ENCODE measurements at places on chromosomes 3 and 15.

GRCh38 chr15:64019764-64020163 is 26.5 kb downstream of the DAPK2 start:
- H3K36me3 ChIP-seq, result peaks cover 19% of the 10 kb centered on the region
- H3K27me3 ChIP-seq, result no peaks in the 10 kb centered on the region
- no peak overlapping the region for H3K27ac ChIP-seq
- no peak for DNase-seq

DNA sequence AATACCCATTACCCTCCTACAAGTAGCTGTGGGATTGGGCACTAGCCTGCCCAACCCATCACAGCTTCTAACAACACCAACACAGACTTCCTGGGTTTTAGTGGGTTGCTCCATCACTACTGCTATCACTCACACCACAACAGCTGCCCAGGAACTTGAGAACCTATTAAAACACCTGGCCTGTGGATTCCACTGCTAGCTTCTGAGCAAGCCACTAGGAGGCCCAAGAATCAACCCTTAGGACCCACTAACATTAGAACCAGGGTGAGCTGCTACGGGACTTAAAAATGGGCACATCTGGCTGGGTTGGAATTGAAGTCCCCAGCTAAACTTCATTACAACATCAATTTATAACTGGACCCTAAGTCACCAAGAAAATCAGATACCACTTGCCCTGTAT is 113.2 kb upstream of the TP63 start:
- H3K4me3 ChIP-seq, result no peak overlapping the region
- no peaks in the 10 kb centered on the region for H3K27me3 ChIP-seq
- no peaks in the 10 kb centered on the region for H3K4me1 ChIP-seq
- DNase-seq, result no peak
- peaks cover 4% of the 10 kb centered on the region for H3K36me3 ChIP-seq
- no peak overlapping the region for H3K27ac ChIP-seq

DNA sequence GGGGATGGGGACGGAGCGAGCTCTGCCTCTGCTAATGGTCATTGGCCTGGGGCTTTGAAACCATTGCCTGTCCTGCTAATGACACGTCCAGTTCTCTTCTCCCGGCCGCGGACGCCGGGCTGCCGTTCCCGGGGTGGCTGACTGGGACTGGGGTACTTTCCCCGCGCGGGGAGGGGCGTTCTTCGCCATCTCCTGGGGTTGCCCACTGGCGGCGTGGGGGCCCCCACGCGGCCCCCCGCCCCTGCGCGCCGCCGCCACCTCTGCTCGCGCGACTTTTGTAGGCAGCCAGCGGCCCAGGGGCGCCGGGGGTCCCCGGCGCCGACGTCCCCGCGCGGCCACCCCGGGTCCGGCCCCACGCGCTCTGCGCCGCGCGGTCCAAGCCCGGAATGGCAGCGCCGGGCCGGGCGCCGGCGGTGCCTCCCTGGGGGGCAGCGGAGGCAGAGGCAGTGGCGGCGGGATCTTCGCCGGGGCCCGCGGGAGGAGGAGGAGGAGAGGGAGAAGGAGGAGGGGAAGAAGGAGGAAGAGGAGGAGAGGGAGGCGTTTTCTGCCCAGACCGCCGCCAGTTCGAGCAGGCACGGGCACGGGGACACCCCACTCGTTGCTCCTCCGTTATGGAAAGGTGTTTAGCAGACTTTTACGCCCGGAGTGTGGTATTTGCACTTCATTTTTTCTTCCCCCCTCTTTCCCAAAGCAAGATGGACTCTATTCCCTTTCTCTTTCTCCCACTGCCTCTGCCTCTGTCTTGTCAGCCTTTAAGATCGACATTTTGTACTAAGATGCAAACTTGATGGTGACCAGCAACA is 2.3 kb downstream of the BBX start:
- peaks cover 40% of the 10 kb centered on the region for H3K4me1 ChIP-seq
- DNase-seq, result peak; percentile 51
- peak overlapping the region; percentile 100 for H3K4me3 ChIP-seq
- no peaks in the 10 kb centered on the region for H3K36me3 ChIP-seq

- no peaks in the 10 kb centered on the region for H3K4me1 ChIP-seq
- H3K36me3 ChIP-seq, result no peaks in the 10 kb centered on the region
- no peak overlapping the region for H3K27ac ChIP-seq
- H3K27me3 ChIP-seq, result peaks cover 8% of the 10 kb centered on the region
- no peak for DNase-seq
Observed at GRCh38 chr3:44238889-44239288, 2.8 kb upstream of the TOPAZ1 start.

DNA sequence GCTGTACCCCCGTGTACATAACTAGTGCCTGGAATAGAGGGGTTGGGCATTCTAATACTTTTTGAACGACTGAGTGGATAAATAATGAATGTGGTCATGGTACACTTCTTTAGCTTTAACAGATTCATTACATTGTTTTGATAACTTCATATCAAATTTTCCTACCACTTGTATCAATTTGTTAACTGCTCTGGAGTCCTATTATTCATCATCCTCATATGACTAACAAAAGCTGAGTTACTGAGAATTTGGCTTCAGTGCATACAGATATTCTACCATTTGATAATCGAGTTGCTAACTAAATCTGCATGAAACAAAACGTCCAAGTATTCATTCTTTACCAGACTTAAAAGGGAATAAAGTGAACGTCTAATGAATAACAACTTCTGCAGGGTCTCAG is 31.7 kb downstream of the FRMD5 start:
- no peak overlapping the region for H3K4me3 ChIP-seq
- H3K27me3 ChIP-seq, result peaks cover 11% of the 10 kb centered on the region
- no peaks in the 10 kb centered on the region for H3K4me1 ChIP-seq
- no peaks in the 10 kb centered on the region for H3K36me3 ChIP-seq
- DNase-seq, result no peak

- H3K4me3 ChIP-seq, result no peak overlapping the region
- H3K4me1 ChIP-seq, result no peaks in the 10 kb centered on the region
- no peak overlapping the region for H3K27ac ChIP-seq
- H3K36me3 ChIP-seq, result peaks cover 2% of the 10 kb centered on the region
Observed at GRCh38 chr3:15458212-15458780, 30.9 kb downstream of the EAF1 start.

- H3K27me3 ChIP-seq, result peaks cover 26% of the 10 kb centered on the region
- peaks cover 3% of the 10 kb centered on the region for H3K4me1 ChIP-seq
- H3K27ac ChIP-seq, result no peak overlapping the region
- DNase-seq, result no peak
Observed at GRCh38 chr15:34606131-34606530, 22.7 kb upstream of the GOLGA8B start.

- no peak for DNase-seq
- no peaks in the 10 kb centered on the region for H3K27me3 ChIP-seq
- H3K27ac ChIP-seq, result no peak overlapping the region
Observed at GRCh38 chr15:26571346-26571745, 201.5 kb downstream of the GABRB3 start.

- peaks cover 6% of the 10 kb centered on the region for H3K4me1 ChIP-seq
- H3K36me3 ChIP-seq, result no peaks in the 10 kb centered on the region
- peak overlapping the region; percentile 91 for H3K27ac ChIP-seq
- DNase-seq, result no peak
- H3K27me3 ChIP-seq, result no peaks in the 10 kb centered on the region
Observed at GRCh38 chr15:78129751-78130287, 1.4 kb downstream of the CIB2 start.

- no peak overlapping the region for H3K27ac ChIP-seq
- peaks cover 4% of the 10 kb centered on the region for H3K36me3 ChIP-seq
- H3K27me3 ChIP-seq, result peaks cover 9% of the 10 kb centered on the region
- peaks cover 5% of the 10 kb centered on the region for H3K4me1 ChIP-seq
- H3K4me3 ChIP-seq, result no peak overlapping the region
- no peak for DNase-seq
Observed at GRCh38 chr3:66484106-66484844, 16.5 kb downstream of the LRIG1 start.

All from memory B cell (primary cell).